ENCODE measurements at places on chromosomes 11 and 22.

GRCh38 chr22:44190381-44190976 is 9.8 kb downstream of the PARVG start:
- H3K4me1 ChIP-seq, result peaks cover 48% of the 10 kb centered on the region
- H3K27me3 ChIP-seq, result no peaks in the 10 kb centered on the region
- no peak for DNase-seq
- H3K27ac ChIP-seq, result no peak overlapping the region

- H3K4me1 ChIP-seq, result peaks cover 37% of the 10 kb centered on the region
- no peaks in the 10 kb centered on the region for H3K27me3 ChIP-seq
- peak overlapping the region; percentile 98 for H3K4me3 ChIP-seq
These were observed 1.8 kb downstream of the SIK3 start for GRCh38 chr11:117096201-117096991.

GRCh38 chr22:44823806-44824205 is 71.4 kb downstream of the ARHGAP8 start:
- H3K4me3 ChIP-seq, result no peak overlapping the region
- DNase-seq, result no peak
- H3K4me1 ChIP-seq, result no peaks in the 10 kb centered on the region
- H3K27ac ChIP-seq, result no peak overlapping the region
- no peaks in the 10 kb centered on the region for H3K36me3 ChIP-seq
- peaks cover 39% of the 10 kb centered on the region for H3K27me3 ChIP-seq

GRCh38 chr11:17208257-17208999 is 642 bp upstream of the PIK3C2A start:
- no peaks in the 10 kb centered on the region for H3K27me3 ChIP-seq
- H3K27ac ChIP-seq, result peak overlapping the region; percentile 94
- no peaks in the 10 kb centered on the region for H3K36me3 ChIP-seq
- peak overlapping the region; percentile 100 for H3K4me3 ChIP-seq

- H3K36me3 ChIP-seq, result peaks cover 30% of the 10 kb centered on the region
- peak overlapping the region; percentile 95 for H3K4me3 ChIP-seq
- peaks cover 55% of the 10 kb centered on the region for H3K4me1 ChIP-seq
- H3K27me3 ChIP-seq, result no peaks in the 10 kb centered on the region
- no peak for DNase-seq
- peak overlapping the region; percentile 82 for H3K27ac ChIP-seq
These were observed 725 bp downstream of the CASTOR1 start for GRCh38 chr22:30288419-30289140.

DNA sequence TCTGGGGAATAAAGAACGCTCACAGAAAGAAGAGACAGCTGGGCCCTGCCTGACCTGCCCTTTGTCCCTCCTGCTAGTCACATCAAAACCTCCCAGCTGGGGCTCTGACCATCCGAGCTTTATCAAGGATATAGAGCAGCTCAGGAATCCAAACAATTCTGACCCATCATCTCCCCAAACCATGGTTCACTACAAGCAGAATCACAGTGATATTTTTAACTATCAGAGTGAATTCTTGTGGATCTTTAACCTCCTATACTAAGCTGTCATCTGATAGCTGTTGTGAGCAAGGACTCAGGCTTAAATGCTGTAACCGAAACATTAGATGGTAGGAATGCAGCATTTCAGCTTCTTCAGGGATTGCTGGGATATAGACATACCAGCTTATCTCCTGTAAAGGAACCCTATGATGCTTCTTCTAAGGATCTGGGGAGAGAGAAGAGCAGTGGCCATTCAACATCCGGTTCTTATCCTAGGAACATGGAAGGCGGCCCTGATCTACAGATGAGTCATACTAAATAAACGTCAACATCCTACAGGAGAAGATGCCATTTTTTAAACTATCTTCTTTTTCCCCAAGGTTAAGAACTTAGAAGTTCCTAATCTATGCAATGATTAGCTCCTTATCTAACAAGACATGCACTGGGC is 84.7 kb upstream of the AKIP1 start:
- no peak for DNase-seq
- H3K36me3 ChIP-seq, result no peaks in the 10 kb centered on the region
- H3K27me3 ChIP-seq, result no peaks in the 10 kb centered on the region
- no peaks in the 10 kb centered on the region for H3K4me1 ChIP-seq
- H3K27ac ChIP-seq, result no peak overlapping the region
- no peak overlapping the region for H3K4me3 ChIP-seq

GRCh38 chr11:10461276-10461790 is 6.3 kb downstream of the AMPD3 start:
- peaks cover 26% of the 10 kb centered on the region for H3K36me3 ChIP-seq
- H3K27me3 ChIP-seq, result no peaks in the 10 kb centered on the region
- no peak for DNase-seq
- H3K4me1 ChIP-seq, result peaks cover 67% of the 10 kb centered on the region

- H3K27ac ChIP-seq, result peak within 1 kb of the TSS; percentile 48
- H3K4me3 ChIP-seq, result peak within 1 kb of the TSS; percentile 88
- peaks cover 20% of the 10 kb centered on the region for H3K4me1 ChIP-seq
- no peaks in the 10 kb centered on the region for H3K36me3 ChIP-seq
- H3K27me3 ChIP-seq, result no peaks in the 10 kb centered on the region
- no peak for DNase-seq
These were observed at the start of gene LARGE2 for GRCh38 chr11:45922425-45923082. LARGE2 (plus strand) TSS chr11:45922656; CDS start chr11:45922883, 227 bp downstream.

GRCh38 chr22:21047035-21047661 is 1.4 kb downstream of the LRRC74B start:
- H3K4me3 ChIP-seq, result no peak overlapping the region
- no peaks in the 10 kb centered on the region for H3K36me3 ChIP-seq
- H3K4me1 ChIP-seq, result peaks cover 21% of the 10 kb centered on the region
- H3K27me3 ChIP-seq, result peaks cover 8% of the 10 kb centered on the region
